ENCODE measurements at places on chromosomes 4 and X.

- no peak for DNase-seq
Observed at GRCh38 chr4:177737387-177737940, 295.2 kb upstream of the AGA start.

DNA sequence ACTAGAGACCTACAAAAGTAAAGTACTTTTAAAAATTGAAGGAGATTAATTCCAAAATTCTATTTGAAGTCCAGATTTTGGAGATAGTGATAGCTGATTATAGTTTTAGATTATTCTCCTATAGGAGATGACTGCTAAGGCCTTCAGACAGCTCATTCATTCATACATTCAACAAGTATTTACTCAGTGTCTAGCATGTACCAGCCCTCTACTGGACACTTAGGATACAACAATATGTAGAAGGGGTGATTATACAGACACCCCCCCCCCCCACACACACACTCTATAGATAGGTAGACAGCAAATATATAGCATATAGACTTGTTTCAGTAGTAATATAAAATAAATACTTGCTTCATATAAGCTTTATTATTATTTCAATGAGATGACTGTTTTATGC, 60.4 kb upstream of the TAF9B start:
- DNase-seq, result no peak

- no peak for DNase-seq
Observed at GRCh38 chr4:94548571-94548970, 96.8 kb downstream of the PDLIM5 start.

DNA sequence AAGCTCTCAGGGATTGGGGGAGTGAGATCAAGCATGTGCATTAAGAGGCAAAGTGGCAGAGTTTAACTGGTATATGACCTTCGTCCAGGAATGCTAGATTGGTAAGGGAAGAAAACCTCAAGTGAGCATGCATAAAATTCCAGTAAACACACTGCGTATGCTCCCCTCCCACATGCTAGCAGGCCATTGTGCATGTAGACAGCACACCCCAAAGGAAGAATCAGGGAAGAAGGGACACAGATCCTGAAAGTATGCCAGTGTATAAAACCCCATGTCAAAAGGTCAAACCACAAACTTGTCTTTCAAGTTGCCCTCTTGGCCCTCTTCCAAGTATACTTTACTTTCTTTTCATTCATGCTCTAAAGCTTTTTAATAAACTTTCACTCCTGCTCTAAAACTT, 405.2 kb upstream of the CNKSR2 start:
- DNase-seq, result no peak

DNA sequence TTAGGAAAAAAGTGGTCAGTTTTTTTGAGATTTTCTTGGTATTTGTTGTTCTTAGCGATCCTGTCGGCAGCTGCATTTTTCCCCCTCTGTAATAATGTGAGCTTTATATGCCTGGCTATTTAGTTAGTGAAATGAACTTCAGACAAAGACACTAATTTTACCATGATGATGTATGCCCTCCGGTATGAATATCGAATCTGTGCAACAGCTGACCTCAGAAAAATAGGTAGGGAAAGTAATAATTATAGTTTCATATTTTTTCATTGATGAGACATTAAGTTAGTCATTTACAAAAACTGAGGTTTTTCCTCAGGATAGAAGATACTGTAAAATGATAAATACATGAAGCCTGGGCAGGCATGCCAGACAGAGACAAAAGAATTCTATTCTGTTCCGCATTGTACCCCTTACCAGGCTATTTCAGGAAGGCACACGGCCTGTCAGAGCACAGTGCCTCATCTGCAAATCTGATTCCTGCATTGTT, 155.8 kb downstream of the SHROOM3 start:
- no peak for DNase-seq

DNA sequence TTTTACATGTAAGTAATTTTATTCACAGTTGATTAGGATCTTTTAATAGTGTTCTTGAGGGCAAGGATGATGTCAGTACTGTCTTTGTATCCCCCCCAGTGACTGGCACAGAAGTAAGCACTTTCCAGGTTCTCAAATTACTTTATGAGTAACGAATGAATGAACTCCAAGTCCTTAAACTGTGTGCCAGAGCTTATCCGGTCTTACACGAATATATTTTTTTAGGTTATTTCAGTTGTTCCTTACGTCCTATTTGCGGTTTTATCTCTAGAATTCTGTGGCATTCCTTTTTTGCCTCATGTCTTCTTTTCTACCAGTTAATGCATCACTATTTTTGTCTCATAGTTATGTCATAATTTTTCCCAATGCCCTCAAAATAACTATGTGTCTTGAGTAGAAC, 106.9 kb upstream of the MID1IP1 start:
- no peak for DNase-seq

- DNase-seq, result no peak
Observed at GRCh38 chr4:87445964-87446363, 23.6 kb downstream of the NUDT9 start.

- no peak for DNase-seq
Observed at GRCh38 chr4:66048861-66049260, 378.6 kb upstream of the EPHA5 start.

- no peak for DNase-seq
Observed at GRCh38 chr4:75844151-75844662, 58.0 kb downstream of the PPEF2 start.

DNA sequence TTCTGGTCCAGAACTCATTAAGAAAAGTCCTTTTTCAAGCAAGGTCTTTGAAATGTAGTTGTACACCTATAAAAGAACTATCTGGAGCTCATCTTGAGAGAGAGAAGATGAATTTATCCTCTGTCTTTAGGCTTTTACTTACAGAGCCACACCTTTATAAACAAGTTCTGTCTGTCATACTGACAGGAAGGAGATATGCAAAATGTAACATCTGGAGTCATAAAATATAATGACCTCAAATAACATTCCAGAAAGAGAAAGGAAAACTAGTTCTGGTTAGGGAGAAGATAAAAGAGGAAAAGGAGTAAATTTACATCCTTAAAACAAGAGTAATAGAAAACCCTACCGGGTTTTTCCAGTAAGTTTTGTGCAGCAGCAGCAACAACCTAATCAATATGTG, 1.3 kb downstream of the INPP4B start:
- no peak for DNase-seq

- peak; percentile 53 for DNase-seq
Observed at GRCh38 chr4:112509243-112510141, 6.5 kb downstream of the NEUROG2 start.

- DNase-seq, result no peak
Observed at GRCh38 chr4:152988721-152989553, 52.8 kb downstream of the FHDC1 start.
